Stimulated activated CD8-positive, alpha-beta memory T cell treated with anti-CD3 and anti-CD28 coated beads, Interleukin-7, amount 100 ng/mL, for 24 hours (primary cell): ENCODE measurements at places on chromosomes 2 and 18.
A peak's percentile ranks its signal among the peaks of the same experiment; 100 is the strongest.

DNA sequence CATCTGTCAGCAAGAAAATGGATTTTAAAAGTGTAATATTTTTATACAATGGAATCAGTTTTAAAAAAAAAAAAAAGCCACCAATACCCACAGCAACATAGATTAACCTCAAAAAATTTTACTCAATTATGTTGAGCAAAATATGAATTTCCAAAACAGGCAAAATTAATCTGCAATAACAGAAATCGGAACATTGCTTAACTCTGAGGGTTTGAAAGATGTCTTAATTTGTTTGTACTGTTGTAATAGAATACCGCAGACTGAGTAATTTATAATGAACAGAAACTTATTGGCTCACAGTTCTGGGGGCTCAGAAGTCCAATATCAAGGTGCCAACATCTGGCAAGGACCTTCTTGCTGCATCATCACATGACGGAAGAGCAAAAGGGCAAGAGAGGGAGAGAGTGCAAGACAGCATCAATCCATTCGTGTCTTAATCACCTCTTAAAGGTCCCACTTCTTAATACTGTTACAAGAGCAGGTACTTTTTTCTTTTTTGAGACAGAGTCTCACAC, 31.8 kb upstream of the TNFAIP6 start:
- DNase-seq, result no peak

- no peak for DNase-seq
These were observed 32.6 kb downstream of the PPP1R1C start for GRCh38 chr2:182018218-182018617.

DNA sequence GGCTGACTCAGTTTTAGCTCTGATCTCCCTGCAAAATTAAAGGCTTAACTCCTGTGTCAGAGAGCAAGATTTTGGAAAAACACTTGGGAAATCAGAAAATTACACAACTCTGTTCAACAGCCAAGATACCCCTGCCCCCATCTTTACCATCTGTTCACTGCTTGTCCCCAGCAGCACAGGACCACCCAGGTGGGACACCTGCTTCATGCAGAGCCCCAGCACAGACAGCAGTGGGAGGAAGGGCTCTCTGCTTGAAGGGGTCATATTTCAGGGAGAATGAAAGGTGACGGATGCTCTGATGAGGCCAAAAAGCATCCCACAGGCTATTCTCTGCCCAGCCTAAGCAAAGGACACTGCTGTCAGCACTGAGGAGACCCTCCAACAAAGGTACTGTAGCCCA, 584.6 kb upstream of the KLHL29 start:
- DNase-seq, result no peak

- DNase-seq, result no peak
These were observed 395.0 kb upstream of the NRP2 start for GRCh38 chr2:205287316-205287715.

GRCh38 chr2:48471048-48471474, 58.9 kb upstream of the STON1 start:
- no peak for DNase-seq

DNA sequence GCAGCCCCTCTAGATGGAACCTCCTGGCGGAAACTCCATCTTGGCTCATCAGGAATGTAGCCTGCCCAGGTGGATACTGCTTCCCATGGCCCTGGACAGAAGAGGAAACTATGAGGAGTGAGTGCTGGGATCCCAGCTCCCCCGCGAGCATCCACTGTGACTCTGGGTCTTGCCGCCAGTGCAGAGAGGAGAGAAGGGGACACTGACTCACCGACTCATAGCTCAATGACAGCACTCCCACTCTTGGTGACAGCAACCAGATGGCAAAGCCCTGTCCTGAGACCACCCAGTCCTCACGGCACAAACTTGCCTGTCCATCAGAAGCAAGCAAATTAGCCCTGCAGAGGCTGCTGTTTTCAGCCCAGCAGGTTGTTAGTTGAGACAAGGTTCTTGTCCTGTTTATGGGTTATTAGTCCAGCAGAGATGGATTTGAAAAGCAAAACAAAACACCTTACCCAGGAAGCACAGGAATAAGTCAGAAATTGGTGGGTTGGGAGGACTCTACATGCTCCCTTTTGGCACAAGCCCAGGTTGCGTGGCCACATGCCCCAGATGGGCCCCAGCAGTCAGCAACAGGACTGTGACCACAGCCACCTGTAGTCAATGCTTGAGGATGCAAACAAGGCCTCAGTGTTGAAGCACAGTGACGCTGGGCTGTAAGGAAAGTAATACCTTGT, 111.5 kb upstream of the GLI2 start:
- DNase-seq, result no peak

DNA sequence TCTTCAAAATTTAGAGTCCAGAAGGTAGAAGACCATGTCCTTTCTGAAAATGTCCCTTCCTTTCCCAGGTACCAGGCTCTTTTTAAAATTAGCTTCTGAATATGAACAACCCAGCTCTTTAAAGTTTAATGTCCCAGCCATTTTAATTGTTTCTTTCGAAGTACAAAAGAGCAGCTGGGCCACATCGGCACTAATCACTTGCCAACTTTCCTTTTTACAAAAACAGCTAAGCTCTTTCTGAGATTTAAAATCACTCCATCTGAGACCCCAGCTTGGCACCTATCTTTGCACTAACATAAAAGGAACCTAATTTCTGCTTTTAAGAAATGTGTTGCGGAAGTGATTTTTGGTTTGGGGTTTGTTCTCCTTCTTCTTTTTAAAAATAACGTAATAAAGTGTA, 2.6 kb downstream of the BOD1L2 start:
- no peak for DNase-seq

GRCh38 chr2:60546756-60547420, 6.6 kb downstream of the BCL11A start:
- no peak for DNase-seq

DNA sequence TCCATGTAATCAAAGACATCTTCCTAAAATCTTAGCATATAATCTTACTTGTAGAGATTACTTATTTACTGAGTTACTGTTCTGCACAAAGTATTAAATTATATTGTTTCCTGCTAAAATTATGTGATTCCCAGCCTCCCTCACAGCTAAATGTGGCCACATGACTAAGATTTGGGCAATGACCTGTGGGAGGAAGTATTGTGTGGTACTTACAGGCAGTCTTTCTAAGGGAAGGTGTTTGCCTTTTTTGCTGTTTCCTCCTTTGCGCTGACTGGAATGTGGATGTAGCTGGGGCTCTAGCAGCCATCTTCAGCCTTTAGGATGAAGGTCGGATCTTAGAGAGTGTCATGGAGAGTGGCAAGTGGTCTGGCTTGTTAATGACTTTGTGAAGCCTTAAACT, 146.3 kb upstream of the APCDD1 start:
- no peak for DNase-seq

- no peak for DNase-seq
These were observed 86.9 kb downstream of the VSNL1 start for GRCh38 chr2:17627434-17627833.

DNA sequence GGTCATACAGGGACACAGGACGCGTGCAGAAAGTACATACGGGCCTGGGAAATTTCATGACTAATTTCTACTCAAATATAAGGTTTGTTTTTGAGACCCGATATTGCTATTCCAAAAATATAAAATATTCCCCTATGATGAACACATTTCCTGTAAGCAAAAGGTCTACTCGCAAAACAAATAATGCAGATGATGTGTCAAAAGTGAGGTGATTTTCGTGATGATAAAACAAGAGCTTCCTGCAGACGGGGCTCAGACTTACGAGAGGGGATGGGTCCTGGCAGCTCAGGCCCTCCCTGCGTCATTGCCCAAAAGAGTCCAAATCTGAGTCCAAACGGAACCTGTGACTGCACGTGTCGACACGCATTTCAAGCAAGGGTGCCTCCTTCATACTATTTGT, 62.7 kb downstream of the MBP start:
- no peak for DNase-seq

- no peak for DNase-seq
These were observed 172.0 kb downstream of the AFF3 start for GRCh38 chr2:99970292-99970868.

GRCh38 chr2:15225131-15225530, 336.0 kb downstream of the NBAS start:
- no peak for DNase-seq

DNA sequence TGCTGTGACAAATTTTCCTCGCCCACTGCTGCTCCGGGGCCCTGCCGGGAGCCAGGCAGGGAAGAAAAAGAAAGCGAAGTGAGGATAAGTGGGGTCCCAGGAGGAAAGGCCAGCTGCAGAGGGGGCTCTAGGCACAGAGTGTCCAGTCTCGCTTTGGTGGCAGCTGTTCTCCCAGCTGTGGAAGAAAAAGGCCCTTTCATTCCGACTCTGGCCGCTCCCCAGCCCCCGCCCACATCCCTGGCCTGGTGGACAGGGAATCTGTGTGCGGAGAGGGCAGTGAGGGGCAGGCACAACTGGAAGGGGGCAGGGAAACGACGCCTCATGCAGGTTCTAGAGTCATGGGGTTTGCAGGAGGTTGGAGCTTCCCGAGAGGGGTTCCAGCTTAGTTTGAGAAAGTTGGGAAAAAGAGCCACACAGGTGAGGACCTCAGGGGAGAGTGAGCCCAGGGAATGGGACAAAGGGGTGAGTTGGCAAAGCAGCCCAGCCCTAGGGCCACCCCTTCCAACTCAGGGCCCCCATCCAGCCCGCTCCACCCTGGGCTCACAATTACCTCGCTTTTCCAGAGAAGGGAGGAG, 1.8 kb downstream of the RTKN start:
- no peak for DNase-seq

GRCh38 chr2:96088340-96089335, 27.7 kb downstream of the ADRA2B start:
- DNase-seq, result no peak

DNA sequence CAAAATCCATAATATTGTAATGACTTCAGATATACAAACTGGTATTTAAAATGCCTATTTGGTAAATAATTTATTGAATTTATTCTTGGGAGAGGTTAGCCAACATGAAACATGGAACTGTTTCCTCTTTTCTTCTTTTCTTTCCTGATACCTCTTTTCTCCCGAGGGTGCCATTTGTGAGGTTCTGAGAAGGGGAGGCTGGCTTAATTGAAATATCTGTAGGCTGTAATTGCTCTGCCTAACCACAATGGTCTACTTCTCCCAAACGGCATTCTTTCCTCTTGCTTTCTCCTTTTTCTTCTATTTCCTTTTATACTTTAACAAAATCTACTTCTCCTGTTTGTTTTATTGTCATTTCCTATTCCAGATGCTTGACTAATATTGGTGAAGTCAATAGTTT, 114.9 kb downstream of the TCF4 start:
- DNase-seq, result no peak

DNA sequence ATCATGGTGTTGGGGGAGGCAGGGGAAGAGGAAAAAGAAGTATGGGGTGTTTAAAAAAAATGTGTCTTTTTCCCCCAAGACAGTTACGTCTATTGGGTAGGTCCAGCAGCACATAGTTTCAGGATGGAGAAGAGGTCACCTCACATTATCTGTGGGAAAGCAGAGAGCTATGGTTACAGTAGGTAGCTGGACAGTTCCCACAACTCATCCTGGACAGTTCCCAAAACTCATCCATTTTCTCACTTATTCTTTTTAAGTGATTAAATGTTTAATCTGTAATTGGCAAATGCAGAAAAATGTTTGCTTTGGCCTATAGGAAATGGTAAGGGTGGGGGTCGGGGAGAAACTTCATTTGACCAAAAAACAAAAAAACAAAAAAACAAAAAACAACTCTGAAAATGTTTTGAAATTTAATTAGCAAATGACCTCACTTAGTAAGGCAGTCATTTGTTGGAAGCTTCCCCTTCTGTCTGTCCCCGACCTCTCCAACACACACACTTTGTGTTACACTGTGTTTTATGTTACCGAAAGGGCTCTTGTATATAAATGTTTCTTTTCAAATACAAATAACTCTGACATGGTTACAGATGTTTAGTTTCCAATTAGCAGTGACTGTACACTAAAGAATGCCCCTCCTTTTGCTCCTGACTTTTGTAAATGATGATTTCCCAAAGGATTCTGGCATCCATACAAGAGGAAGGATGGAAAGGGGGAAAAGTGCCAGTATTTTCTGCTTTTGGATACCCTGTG, 173.3 kb upstream of the ZFP36L2 start:
- no peak for DNase-seq

- DNase-seq, result no peak
These were observed 13.1 kb upstream of the CATIP start for GRCh38 chr2:218343591-218343990.

- peak; percentile 2 for DNase-seq
These were observed 659 bp downstream of the FAM210A start for GRCh38 chr18:13725566-13726231.

- DNase-seq, result no peak
These were observed 25.4 kb downstream of the TET3 start for GRCh38 chr2:74010087-74010541.

DNA sequence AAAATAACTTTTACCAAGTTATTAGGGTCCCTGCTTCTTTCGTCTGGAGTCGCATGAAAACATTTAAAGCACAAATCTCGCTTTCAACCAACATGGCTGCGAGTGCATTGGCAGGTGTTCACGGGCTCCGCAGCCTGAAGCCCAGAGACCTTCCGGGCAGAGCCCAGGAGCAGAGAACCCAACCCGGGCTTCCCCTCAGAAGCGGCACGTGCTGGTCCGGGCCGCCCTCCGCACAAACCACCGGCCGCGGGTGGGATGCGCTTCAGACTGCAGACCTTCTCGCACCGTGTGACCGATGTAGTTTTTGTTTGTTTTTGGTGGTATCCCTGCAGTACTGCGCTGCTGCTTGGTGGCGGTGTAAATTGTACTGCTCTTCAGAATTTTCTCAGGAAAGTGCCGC, 105.6 kb upstream of the TPO start:
- no peak for DNase-seq

- no peak for DNase-seq
These were observed 117.2 kb downstream of the TCF4 start for GRCh38 chr18:55470826-55471225.

GRCh38 chr2:140895378-140895777, 1235.4 kb downstream of the LRP1B start:
- no peak for DNase-seq

DNA sequence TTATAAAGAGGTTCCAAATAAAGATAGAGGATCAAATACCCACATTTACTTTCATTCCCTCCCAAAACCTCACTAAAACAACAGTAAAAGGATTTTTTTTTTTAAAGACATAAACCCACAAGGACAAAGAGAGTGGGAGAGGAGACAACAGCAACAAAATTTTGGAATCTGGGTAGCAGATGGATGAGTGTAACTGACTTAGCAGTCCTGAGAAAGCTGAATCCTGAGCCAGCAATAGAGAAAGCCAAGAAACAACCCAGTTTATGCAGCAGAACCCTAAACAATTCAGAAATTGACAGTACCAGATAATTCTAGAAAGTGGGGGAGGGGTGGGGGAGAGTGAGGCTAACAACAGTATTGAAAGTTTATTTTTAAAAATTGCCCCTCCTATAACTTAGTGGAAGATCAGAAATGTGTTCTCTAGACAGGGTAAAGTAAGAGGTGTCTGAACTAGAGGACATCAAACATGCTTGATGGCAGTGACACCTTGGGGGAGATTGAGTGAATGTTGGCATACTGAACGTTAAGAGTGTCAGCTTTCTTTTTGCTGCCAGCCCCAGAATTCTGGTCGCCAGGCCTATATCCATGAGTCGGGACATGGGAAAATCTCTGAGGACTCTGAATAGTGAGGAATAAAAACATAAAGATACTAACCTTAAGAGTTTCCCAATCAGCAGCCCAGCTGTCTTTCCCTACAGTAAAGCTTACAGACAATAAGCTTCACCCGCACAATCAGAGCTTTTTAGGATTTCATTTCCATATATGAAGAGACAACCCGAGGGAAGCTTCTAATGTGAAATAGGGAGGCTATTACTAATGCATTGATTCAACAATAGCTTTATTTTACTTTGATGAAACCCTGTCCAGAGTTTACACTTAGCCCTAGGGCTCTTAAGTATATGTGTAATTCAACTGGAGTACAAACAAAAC, 128.0 kb upstream of the ALPP start:
- DNase-seq, result no peak
